ENCODE measurements at places on chromosomes 13 and 19.

DNA sequence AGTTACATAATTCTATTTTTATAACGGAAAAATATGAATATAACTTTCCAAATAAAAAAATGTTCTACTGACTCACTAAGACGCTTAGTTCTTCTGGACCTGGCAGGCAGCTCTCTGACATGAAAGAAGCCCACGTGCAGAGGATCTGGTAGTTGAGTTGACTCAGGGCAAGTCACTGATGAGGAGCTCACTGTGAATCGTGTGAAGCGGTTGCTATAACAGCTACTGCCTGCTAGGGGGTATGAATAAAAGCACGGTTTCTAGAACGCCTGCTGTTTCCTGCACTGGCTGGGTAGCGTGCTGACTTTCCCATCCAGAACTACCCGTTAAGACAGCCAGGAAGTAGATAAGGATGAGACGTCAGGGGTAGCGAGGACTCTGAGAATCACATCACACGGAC lies 54.7 kb upstream of the WASF3 start:
- DNase-seq, result peak; percentile 77

- DNase-seq, result peak; percentile 44
Measured at GRCh38 chr13:48235341-48236135, 2.5 kb downstream of the ITM2B start.

DNA sequence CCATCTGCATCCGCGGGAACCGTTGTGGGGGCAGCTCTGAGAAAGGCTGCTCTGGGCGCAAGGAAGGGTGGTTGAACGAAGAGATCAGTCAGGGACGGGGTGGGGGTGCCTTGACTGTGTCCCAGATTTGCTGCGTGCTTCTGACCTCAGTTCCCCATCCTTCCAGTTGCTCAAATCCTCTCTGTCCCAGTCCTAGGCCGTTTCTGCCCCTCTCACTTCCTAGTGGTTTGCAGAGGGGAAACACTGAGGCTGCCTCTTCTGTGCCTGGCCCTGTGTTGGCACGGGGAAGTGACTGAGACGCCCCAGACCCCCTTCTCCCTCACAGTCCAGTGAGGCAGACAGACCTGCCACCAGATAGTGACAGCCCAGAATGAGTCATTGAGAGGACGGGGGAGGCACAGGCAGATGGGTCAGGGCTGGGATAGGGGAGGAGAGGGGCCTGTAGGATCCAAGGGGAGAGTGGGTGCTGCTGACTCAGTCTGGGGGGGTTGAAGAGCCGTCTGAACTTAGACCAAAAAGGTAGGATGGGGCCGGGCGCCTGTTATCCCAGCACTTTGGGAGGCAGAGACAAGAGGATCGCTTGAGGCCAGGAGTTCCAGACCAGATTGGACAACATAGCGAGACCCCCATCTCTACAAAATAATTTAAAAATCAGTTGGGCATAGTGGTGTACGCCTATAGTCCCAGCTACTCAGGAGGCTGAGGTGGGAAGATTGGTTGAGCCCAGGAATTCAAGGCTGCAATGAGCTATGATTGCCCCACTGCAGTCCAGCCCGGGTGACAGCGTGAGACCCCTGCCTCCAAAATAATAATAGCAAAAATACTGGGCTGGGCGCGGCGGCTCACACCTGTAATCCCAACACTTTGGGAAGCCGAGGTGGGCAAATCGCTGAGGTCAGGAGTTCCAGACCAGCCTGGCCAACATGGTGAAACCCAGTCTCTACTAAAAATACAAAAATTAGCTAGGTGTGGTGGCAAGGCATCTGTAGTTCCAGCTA lies 26.5 kb downstream of the NUMBL start:
- no peak for DNase-seq

DNA sequence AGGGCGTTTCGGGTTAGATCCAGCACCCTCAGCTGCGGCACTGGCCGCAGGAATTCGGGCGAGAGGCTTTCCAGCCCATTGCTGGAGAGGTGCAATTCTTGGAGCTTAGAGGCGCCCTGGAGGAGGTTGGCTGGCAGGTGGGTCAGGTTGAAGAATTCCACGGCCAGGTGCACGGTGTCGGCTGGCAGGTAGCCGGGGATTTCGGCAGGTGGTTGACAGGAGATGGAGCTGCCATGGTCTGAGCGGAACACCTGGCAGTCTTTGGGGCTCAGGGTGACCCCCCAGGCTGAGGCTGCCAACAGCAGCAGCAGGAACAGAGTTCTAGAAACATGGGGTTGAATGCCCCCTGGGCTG lies 1.3 kb downstream of the LRG1 start:
- DNase-seq, result no peak

GRCh38 chr13:110113284-110113764 lies 193.6 kb downstream of the COL4A1 start:
- peak; percentile 53 for DNase-seq

GRCh38 chr13:113425941-113426590 lies 27.2 kb downstream of the ADPRHL1 start:
- DNase-seq, result no peak

- no peak for DNase-seq
Measured at GRCh38 chr13:111845621-111846351, 221.2 kb upstream of the SOX1 start.

GRCh38 chr13:110136660-110137585 lies 170.0 kb downstream of the COL4A1 start:
- DNase-seq, result no peak

- no peak for DNase-seq
Measured at GRCh38 chr13:99935772-99936171, 35.8 kb downstream of the ZIC5 start.

DNA sequence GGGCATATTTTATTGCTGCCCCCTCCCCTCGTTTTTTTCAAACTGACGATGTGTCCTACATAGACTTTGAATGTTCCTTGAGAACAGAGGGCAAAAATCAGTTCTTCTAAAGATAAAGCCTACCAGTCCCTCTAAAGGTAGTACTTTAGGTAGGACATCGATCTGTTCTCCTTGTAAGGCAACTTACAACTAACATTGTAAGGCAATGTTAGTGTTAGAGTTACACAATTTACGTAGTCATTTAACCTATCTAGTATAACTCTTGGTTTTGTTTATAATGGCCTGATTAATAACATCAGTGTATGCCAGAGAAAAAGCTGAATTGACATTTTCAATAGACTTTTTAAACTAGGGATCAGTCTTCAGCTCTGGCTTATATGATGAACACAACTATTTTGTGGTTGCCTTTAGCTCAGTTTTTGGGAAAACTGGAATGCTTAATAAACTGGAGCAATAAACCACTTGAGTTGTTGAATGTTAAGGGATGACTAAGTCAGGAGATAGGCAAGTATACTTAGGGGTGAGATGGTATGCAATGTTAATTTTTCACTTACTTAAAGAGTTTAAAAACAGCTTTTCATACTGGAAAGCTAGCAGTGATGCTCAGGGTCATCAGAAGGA lies 2.2 kb downstream of the NDFIP2 start:
- no peak for DNase-seq

DNA sequence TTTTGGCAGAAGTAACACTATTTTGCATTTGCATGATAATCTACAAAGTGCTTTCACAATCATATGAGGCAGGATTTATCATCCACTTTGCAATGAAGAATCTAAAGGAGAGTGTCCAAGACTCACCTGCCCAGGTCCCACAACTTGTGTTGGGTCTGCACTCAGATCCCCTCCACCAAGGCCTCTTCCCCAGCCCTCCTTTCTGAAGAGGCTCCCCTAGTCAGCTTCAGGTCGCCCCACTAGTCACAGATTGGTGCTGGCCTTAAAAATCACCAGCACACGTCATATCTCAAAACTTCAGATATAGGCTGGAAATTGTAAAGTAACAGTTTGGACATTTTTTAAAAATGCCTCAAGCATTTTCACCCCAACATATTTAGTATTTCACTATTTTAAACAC lies 17.5 kb downstream of the ATP7B start:
- no peak for DNase-seq

- DNase-seq, result no peak
Measured at GRCh38 chr19:2208975-2209374, 27.2 kb downstream of the PLEKHJ1 start.

DNA sequence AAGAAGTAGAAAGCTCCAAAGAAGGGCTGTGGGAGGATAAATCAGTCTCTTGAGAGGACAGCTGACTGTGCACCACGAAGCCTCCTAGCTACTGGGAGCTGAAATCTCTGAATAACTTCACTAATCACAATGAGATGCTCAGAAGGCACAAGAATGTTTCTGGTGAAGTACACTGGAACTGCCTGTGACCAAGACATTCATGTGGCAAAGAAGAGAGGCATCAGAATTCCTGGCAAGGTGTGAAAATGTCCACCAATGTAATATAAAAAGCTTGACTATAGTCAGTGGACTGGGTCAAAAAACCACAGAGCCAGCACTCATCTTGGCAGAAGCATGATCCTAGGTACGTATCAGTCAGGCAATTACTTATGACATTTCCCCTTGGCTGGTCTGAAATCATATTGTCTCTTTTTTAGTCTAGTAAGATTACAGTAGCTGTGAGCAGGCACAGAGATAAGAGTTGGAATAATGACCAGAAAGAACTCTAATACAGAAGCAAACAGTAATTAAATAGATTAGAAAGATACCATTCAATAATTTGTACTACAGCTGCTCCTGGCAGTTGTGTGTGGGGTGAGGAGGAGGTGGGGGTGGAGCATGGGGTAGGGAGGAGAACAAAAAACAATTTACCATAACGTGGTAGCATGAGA lies 434.7 kb downstream of the DIAPH3 start:
- DNase-seq, result no peak

Data from fibroblast of pulmonary artery (primary cell).